Ascending aorta (tissue), 2 donors: ENCODE measurements at places on chromosomes 3 and 15. TPM values are rescaled to one million over a fixed set of nuclear protein-coding genes. Genes with fewer than 3 reads are reported as not detected.

CPNE4 gene
- total RNA-seq: not detected

CAPN3 gene
- total RNA-seq: 7.1 TPM

ARGFX gene
- total RNA-seq: not detected

SLC9C1 gene
- 0.32 TPM for total RNA-seq

DNA sequence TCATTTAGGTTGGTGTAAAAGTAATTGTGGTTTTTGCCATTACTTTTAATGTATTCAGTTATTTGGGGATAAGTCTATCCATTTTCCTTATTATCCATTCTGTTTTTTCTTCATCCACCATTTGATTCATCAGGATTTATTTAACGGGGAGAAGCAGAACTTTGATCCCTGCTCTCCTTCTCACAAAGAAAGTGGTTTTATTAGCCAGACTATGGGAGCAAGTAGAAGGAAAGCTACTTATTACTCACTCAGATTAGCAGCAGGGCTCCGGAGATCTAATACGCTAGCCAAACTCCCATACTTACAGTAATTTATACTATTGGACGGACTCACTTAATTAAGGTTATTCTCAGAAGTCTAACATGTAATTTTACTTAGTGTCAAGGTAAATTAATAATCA, 14.7 kb upstream of the TMEM87A start:
- H3K4me1 ChIP-seq: no peaks in the 10 kb centered on the region
- no peaks in the 10 kb centered on the region for H3K27me3 ChIP-seq
- peaks cover 58% of the 10 kb centered on the region for H3K36me3 ChIP-seq
- DNase-seq: no peak
- no peak overlapping the region for H3K27ac ChIP-seq

DNA sequence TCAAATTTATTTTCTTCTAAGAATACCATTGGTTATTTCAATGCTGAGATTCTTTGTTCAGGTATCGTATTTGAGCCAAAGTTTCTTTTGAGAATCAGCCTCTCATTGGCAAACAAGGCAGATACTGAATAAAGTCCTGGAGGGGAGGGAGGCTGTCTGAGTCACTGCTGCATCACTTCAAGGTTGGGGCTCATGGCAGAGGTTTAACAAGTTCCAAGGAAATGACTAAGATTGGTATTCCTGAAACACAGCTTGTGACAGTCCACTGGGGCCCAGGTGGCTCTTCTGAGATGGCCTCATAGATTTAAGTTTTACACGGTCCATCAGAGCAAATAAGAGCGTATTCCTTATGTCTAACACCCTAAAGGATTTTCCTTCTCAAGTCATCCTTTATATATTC, 213.8 kb upstream of the STAC start:
- H3K4me3 ChIP-seq: no peak overlapping the region
- no peaks in the 10 kb centered on the region for H3K4me1 ChIP-seq
- no peaks in the 10 kb centered on the region for H3K36me3 ChIP-seq
- no peak for DNase-seq
- H3K27ac ChIP-seq: no peak overlapping the region

- no peak overlapping the region for H3K27ac ChIP-seq
- no peaks in the 10 kb centered on the region for H3K4me1 ChIP-seq
- H3K4me3 ChIP-seq: no peak overlapping the region
- H3K36me3 ChIP-seq: no peaks in the 10 kb centered on the region
- DNase-seq: no peak
- H3K27me3 ChIP-seq: no peaks in the 10 kb centered on the region
Observed at GRCh38 chr15:79595995-79596622, 164.0 kb downstream of the MINAR1 start.

- H3K36me3 ChIP-seq: no peaks in the 10 kb centered on the region
- DNase-seq: no peak
- no peak overlapping the region for H3K27ac ChIP-seq
Observed at GRCh38 chr3:184524981-184525336, 36.6 kb upstream of the EPHB3 start.

DNA sequence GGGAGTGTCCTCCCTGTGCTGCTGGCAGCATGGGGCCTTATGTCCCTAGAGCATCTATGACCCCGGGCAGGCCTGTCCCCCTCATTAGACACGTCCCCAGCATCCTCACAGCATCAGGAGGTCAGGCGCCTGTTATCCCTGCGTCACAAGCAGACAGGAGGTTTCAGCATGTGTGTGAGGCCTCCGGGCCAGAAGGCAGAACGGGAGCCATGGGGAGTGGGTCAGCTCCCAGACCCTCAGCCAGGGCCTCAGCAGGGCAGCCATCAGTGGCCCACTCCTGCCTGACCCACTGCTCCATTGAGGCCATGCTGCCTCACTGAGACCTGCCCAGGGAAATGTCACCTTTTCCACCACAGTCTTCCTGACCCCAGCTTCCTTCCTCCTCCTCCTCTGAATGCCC, 71.6 kb downstream of the DNAJB8 start:
- no peaks in the 10 kb centered on the region for H3K36me3 ChIP-seq
- no peak overlapping the region for H3K4me3 ChIP-seq
- DNase-seq: no peak

GRCh38 chr3:154990543-154990942, 89.6 kb upstream of the MME start:
- no peaks in the 10 kb centered on the region for H3K27me3 ChIP-seq
- H3K4me1 ChIP-seq: no peaks in the 10 kb centered on the region
- H3K4me3 ChIP-seq: no peak overlapping the region
- no peak overlapping the region for H3K27ac ChIP-seq

- no peaks in the 10 kb centered on the region for H3K27me3 ChIP-seq
- no peaks in the 10 kb centered on the region for H3K36me3 ChIP-seq
- no peak overlapping the region for H3K4me3 ChIP-seq
- DNase-seq: no peak
- no peak overlapping the region for H3K27ac ChIP-seq
Observed at GRCh38 chr3:120683213-120683612, 1.2 kb upstream of the HGD start.

GRCh38 chr3:126431103-126431534, 36.4 kb downstream of the CFAP100 start:
- H3K4me1 ChIP-seq: no peaks in the 10 kb centered on the region
- H3K4me3 ChIP-seq: no peak overlapping the region
- H3K27ac ChIP-seq: no peak overlapping the region
- H3K27me3 ChIP-seq: no peaks in the 10 kb centered on the region
- DNase-seq: no peak

DNA sequence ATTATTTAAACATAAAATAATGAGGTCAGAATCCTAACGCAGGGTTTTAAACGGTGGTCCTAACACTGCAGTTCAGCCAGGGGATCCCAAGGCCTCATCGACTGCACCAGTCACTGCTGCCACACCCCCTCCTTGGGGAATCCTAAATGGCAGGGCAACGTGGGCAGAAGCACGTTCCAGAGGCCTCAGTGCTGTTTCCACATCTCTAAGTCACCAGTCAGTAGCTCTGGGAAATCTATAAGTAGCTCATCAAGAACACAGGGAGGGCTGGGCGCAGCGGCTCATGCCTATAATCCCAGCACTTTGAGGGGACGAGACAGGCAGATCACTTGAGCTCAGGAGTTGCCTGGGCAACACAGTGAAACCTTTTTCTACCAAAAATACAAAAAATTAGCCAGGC, 47.5 kb downstream of the PRTG start:
- no peak overlapping the region for H3K27ac ChIP-seq
- H3K27me3 ChIP-seq: no peaks in the 10 kb centered on the region
- no peak for DNase-seq
- no peak overlapping the region for H3K4me3 ChIP-seq

DNA sequence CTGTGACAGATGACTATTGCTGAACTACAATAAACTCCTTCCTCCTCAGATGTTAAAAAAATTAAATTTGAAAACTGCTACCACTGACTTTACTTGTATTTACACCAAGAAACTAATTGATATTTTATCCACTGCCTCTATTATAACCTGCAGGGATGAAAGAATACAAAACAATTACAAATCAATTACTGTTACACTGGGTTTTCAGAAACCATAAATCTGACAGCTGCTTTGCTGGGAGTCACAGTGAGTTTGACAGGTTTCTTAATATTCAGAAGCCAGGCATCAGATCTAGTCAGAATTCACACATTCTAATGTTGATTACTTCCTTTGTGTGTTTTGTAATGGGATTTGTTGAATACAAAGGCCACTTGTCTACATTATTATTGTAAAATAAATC, 252.6 kb upstream of the MRPL3 start:
- no peak overlapping the region for H3K27ac ChIP-seq
- no peak overlapping the region for H3K4me3 ChIP-seq
- no peaks in the 10 kb centered on the region for H3K27me3 ChIP-seq
- H3K36me3 ChIP-seq: no peaks in the 10 kb centered on the region

DNA sequence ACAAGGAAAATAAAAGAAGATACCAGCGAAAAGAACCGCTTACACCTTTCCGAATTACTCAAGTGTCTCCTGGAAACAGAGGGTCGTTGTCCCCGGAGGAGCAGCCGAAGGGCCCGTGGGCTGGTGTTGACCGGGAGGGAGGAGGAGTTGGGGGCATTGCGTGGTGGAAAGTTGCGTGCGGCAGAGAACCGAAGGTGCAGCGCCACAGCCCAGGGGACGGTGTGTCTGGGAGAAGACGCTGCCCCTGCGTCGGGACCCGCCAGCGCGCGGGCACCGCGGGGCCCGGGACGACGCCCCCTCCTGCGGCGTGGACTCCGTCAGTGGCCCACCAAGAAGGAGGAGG, 325 bp downstream of the ALCAM start:
- H3K27ac ChIP-seq: peak overlapping the region; percentile 91
- no peaks in the 10 kb centered on the region for H3K36me3 ChIP-seq
- no peaks in the 10 kb centered on the region for H3K27me3 ChIP-seq
- DNase-seq: peak; percentile 64
- no peaks in the 10 kb centered on the region for H3K4me1 ChIP-seq

GRCh38 chr3:111324151-111324550, 217.8 kb upstream of the CD96 start:
- no peaks in the 10 kb centered on the region for H3K4me1 ChIP-seq
- H3K27ac ChIP-seq: no peak overlapping the region
- H3K4me3 ChIP-seq: no peak overlapping the region
- H3K36me3 ChIP-seq: no peaks in the 10 kb centered on the region

GRCh38 chr3:183635431-183636220, at the start of gene KLHL24:
Gene KLHL24, plus strand, starts transcription at chr3:183635623. Its CDS starts 14,734 bp downstream, at chr3:183650357.
- H3K4me3 ChIP-seq: peak within 1 kb of the TSS; percentile 95
- no peaks in the 10 kb centered on the region for H3K36me3 ChIP-seq
- H3K27me3 ChIP-seq: no peaks in the 10 kb centered on the region
- peak within 1 kb of the TSS; percentile 92 for H3K27ac ChIP-seq
- peak; percentile 83 for DNase-seq

GRCh38 chr3:52469001-52469400, 13.6 kb downstream of the NISCH start:
- peaks cover 51% of the 10 kb centered on the region for H3K36me3 ChIP-seq
- no peak overlapping the region for H3K27ac ChIP-seq
- peaks cover 5% of the 10 kb centered on the region for H3K4me1 ChIP-seq
- no peak for DNase-seq
- no peaks in the 10 kb centered on the region for H3K27me3 ChIP-seq
- no peak overlapping the region for H3K4me3 ChIP-seq

DNA sequence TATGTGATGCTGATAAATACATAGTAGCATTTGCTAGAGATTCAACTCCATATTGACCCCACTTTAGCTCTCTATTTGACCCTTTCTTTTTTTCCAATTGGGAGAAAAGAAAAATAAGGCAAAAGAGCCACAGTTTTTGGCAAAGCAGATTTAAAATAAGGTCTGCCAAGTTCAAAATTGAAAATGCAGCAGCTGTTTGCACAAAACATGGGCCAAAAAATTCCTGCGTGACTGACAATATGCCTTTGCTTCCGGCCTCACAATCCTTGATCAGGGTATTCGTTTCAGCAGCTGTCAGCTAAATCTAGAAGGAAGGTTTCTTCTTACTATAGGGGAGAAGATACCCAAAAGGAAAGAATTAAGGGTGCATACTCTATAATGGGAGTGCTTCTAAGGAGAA, 563.5 kb upstream of the CCDC54 start:
- no peak for DNase-seq
- H3K36me3 ChIP-seq: no peaks in the 10 kb centered on the region
- peaks cover 3% of the 10 kb centered on the region for H3K4me1 ChIP-seq
- no peaks in the 10 kb centered on the region for H3K27me3 ChIP-seq
- H3K27ac ChIP-seq: peak overlapping the region; percentile 28
- no peak overlapping the region for H3K4me3 ChIP-seq

- H3K27ac ChIP-seq: no peak overlapping the region
- H3K4me3 ChIP-seq: no peak overlapping the region
- no peaks in the 10 kb centered on the region for H3K27me3 ChIP-seq
- no peaks in the 10 kb centered on the region for H3K4me1 ChIP-seq
- H3K36me3 ChIP-seq: no peaks in the 10 kb centered on the region
Observed at GRCh38 chr3:71825551-71826283, 40.8 kb upstream of the PROK2 start.

DNA sequence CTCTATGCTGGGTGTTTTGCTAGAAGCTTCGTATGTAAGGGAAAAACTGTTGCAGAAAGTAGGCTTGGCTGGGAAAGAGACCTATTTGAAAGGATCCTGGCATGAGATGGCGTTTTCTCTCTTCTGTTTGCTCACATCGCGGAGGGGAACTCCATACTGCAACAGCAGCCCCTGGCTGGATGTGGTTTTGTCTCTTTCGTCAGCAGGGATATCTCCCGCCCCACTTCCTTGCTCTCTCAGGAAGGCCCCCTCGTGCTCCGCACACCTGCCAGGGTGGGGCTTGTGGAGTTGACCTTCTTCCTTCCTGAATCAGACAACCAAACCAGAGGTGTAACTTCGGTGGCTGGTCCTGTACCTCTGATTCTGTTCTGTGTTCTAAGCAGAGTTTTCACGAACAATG, 26.4 kb upstream of the MYZAP start:
- no peaks in the 10 kb centered on the region for H3K27me3 ChIP-seq
- no peak for DNase-seq
- peaks cover 3% of the 10 kb centered on the region for H3K4me1 ChIP-seq
- no peak overlapping the region for H3K27ac ChIP-seq
- H3K4me3 ChIP-seq: no peak overlapping the region
